ENCODE measurements at places on chromosomes 12 and 14.

GRCh38 chr14:76163668-76164363 is 12.1 kb downstream of the GPATCH2L start:
- H3K36me3 ChIP-seq, result peaks cover 46% of the 10 kb centered on the region
- no peak overlapping the region for H3K4me3 ChIP-seq
- no peaks in the 10 kb centered on the region for H3K27me3 ChIP-seq
- no peak overlapping the region for H3K27ac ChIP-seq
- DNase-seq, result no peak

GRCh38 chr12:84463741-84464495 is 448.7 kb downstream of the SLC6A15 start:
- H3K4me1 ChIP-seq, result no peaks in the 10 kb centered on the region
- no peak for DNase-seq
- no peaks in the 10 kb centered on the region for H3K27me3 ChIP-seq
- no peak overlapping the region for H3K4me3 ChIP-seq
- no peaks in the 10 kb centered on the region for H3K36me3 ChIP-seq

DNA sequence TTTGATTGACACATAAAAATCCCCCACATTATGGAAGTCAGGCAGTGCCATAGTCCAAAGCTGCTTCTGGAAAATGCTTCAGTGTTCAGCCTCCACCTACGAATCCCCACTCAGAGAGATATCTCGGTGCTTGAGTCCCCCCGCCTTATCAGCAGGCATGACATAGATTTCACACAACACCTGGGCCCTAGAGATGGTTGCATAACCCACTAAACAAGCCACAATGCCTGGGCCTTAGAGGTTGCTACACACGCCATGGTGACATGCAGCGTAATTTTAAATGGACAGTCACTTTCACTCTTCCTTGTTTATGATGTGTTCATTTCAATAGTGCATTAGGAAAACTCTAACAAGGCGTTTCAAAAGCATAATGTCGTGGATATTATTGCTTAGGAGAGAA is 38.0 kb downstream of the CCDC60 start:
- H3K36me3 ChIP-seq, result no peaks in the 10 kb centered on the region
- H3K27me3 ChIP-seq, result no peaks in the 10 kb centered on the region
- H3K27ac ChIP-seq, result no peak overlapping the region
- H3K4me1 ChIP-seq, result peaks cover 18% of the 10 kb centered on the region

DNA sequence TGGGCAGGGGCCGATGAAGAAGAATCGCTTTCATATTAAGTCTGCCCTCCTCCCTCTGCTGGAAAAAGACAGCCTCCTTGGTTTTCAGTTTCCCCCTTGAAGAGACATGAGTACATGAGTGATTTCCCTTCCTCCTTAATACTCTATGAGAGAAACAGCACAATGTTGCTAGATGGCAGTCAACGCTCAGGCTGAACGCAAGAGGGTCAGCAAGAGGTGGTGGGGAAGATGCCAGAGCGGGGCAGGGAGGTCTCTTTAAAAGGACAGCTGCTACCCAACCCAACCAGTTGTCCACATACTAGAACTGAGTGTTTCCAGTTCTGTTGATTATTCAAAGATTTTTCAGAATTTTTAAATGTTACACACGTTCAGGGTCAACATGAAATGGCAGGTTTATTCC is 22.8 kb downstream of the CRACR2A start:
- H3K27me3 ChIP-seq, result no peaks in the 10 kb centered on the region
- H3K4me1 ChIP-seq, result peaks cover 7% of the 10 kb centered on the region
- no peaks in the 10 kb centered on the region for H3K36me3 ChIP-seq
- no peak for DNase-seq
- H3K27ac ChIP-seq, result no peak overlapping the region

- no peaks in the 10 kb centered on the region for H3K27me3 ChIP-seq
- no peak overlapping the region for H3K27ac ChIP-seq
- DNase-seq, result no peak
- no peaks in the 10 kb centered on the region for H3K36me3 ChIP-seq
- H3K4me1 ChIP-seq, result 0 out of 2 replicates have a peak, but pooled peaks cover under 1% of the 10 kb centered on the region
- no peak overlapping the region for H3K4me3 ChIP-seq
Measured at GRCh38 chr12:107590814-107591375, 94.7 kb upstream of the PWP1 start.

GRCh38 chr12:12442548-12443071 is 85.7 kb downstream of the BORCS5 start:
- no peaks in the 10 kb centered on the region for H3K27me3 ChIP-seq
- DNase-seq, result no peak
- H3K4me1 ChIP-seq, result no peaks in the 10 kb centered on the region
- no peak overlapping the region for H3K27ac ChIP-seq
- H3K4me3 ChIP-seq, result no peak overlapping the region
- H3K36me3 ChIP-seq, result no peaks in the 10 kb centered on the region

Data from H1 (cell line).